ENCODE measurements at places on chromosomes 12 and 14.

DNA sequence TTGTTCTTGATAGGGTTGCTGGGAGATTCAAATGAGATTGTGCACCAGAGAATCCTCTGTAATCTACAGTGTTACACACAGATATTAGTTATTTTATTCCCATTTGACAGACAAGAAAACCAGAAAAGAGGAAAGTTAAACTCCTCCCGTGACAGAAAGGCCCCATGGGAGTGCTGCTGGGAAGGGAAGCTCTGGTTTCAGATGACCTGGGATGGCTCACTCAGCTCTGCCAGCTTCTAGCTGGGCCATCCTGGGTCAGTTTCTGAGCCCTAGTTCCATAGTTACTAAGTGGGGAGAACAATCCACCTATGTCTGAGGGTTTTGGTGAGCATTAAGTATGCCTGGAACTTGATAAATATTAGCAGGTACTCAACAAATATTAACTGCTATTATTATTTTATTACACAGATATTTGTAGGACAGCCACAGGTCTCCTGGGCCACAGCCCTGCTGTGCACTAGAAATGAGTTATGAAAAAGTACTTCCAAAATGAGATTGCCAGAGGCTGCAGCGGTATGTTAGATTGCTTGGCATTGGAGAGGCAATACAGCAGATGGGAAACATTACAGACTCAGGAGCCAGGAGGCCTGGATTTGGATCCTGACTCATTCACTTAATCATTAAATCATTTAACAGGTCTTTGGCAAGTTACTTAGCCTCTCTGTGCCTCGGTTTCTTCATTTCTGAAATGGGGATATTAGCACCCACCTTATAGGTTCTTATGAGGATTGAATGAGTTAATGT is 47.1 kb upstream of the STON2 start:
- no peak for DNase-seq

- no peak for DNase-seq
Measured at GRCh38 chr12:131598717-131599116, 112.2 kb upstream of the SFSWAP start.

DNA sequence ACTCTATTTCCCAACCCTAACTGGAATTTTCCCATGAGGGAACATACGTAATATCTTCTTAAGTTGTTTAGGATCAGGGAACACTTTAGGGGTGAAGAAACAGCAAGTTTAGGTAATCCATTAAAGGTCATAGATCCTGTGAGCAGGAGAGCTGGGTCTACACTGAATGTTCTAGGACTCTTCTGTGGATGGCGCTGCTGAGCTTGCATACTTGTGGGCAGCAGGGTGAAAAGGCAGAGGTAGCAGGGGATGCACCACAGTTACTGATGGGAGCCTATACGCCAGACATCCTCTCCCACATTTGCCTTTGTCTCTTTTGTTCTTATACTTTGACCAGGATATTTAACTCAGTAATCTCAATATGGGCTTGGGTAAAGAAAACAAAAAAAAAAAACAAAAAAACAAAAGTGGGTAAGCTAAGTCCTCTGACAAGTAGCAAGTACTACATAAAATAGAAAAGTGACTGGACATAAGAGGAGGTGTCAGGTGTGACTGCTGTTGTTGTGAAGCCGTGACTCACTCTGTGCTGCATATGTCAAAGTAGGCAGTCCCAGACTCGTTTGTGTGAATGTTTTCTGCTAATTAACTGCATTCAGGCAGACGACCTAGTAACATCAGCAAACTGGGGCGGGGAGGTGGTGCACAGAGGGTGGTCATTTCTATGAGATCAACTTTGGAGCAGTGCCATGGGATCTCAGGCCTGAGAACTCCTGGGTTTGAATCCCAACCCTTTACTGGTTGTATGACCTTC is 31.6 kb downstream of the NEUROD4 start:
- no peak for DNase-seq

DNA sequence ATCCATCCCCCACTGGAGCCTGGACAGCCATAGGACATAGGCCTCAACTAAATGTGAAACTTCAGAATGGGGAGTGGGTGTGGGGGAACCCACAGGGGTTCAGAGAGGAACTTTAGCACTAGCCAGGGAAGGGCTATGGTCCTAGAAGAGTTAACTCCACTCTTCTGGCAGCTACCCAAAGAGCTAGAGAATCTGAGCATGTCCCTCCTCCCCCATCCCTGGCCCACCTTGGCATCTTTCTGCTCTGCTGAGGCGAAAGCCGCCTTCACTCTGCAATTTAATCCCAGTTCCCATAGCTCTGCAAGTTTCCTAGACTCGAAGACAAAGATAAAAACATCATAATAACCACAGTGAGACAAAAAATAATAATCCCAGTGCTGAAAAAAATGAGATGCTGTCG is 214.7 kb upstream of the RTL1 start:
- DNase-seq = no peak

GRCh38 chr14:92058006-92058917 is 18.4 kb upstream of the TRIP11 start:
- DNase-seq = no peak

DNA sequence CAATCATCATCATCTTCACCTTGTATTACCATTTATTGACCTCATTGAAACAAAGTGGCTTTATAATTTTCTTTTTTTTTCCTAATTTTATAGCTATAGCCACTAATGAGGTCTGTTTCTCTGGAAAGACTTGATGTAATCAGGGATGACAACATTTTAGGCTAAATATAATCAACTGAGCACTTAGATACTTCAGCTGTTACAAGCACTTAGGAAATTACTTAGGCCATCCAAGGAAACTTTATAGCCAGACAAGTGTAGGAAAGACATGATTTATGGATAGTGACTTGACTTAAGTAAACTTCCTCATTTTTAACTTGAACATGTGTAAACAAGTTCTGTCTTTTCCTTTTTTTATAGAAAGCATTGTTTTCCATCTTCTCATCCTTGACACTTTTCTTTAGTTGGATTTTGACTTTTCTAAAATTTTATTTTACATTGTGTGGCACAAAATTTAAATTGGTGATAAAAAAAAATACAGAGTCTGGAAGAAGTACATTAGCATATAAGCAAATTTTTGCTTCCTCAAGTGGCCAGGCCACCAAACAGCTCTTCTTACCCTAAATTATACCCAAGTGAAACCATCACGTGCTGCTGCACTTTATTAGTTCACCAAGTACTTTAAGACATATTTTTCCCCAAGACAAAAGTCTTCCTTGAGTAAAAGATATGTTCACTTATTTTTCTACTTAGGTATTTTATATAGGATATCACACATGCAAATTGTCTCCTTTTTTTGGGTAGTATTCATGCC is 15.1 kb downstream of the CPNE8 start:
- DNase-seq = no peak

- DNase-seq = no peak
Measured at GRCh38 chr12:18651525-18651924, 86.3 kb downstream of the PLCZ1 start.

DNA sequence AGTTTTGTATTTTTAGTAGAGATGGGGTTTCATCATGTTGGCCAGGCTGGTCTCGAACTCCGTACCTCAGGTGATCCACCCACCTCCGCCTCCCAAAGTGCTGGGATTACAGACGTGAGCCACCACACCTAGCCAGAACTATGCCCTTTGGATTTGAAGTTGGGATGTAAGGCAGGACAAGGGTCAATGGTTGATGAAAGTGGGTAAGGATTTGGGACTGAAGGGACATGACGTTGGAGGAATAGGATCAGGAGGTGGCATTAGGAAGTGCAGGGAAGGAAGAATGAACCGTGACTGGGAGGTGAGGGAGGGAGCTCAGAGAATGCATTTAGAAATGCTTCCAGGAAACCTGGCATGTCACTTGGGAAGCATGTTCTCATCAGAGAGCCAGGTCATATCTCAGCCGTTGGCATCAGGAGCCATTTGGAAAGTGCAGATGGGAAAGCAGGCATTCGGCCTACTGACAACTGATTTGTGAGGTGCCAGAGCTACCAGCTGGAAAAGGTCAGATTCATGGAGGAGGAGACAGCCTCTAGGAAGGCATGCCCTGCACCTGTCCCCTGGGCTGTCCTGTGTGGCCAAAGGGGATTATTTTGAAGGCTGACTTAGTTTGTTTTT is 2.2 kb downstream of the CRADD start:
- no peak for DNase-seq

DNA sequence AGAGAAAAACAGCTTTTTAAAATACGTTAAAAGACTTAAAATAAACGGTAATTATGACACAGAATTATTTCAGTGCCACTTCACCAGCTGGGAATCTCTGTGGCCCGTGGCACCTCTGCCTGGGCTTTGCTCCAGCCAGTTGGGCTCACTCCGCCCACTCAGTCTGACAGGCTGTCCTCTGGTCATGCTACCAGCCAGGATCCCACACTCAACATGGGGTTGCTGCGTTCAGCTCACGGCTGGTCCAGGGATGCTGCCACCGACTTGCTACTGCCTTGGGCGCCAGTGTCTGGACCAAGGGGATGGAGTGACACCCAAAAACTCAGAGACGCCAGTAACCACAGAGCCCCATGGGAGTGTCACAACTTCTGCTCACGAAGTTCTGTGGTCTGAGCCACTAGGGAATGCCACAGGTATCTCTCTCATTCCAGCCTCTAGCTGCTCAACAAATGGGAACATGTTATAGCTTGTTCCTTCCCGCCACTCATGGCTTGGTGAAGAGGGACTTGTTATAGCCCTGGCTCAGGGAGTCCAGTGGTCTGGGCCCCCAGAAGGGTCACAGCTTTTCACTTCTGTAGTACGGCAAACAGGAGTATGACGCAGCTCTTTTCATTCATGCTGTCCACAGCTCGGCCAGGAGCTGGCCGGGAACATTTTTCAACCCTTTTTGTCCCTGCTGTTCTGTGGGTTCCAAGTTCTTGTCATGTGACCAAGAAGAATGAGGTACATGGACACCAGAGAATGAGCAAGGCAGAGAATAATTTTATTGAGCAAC is 23.4 kb upstream of the ATXN7L3B start:
- no peak for DNase-seq

GRCh38 chr14:102608064-102608446 is 15.6 kb downstream of the RCOR1 start:
- DNase-seq = no peak

- DNase-seq = no peak
Measured at GRCh38 chr12:6696690-6697583, 3.7 kb downstream of the PIANP start.

- DNase-seq = no peak
Measured at GRCh38 chr12:113325916-113326315, 9.0 kb downstream of the SLC8B1 start.

DNA sequence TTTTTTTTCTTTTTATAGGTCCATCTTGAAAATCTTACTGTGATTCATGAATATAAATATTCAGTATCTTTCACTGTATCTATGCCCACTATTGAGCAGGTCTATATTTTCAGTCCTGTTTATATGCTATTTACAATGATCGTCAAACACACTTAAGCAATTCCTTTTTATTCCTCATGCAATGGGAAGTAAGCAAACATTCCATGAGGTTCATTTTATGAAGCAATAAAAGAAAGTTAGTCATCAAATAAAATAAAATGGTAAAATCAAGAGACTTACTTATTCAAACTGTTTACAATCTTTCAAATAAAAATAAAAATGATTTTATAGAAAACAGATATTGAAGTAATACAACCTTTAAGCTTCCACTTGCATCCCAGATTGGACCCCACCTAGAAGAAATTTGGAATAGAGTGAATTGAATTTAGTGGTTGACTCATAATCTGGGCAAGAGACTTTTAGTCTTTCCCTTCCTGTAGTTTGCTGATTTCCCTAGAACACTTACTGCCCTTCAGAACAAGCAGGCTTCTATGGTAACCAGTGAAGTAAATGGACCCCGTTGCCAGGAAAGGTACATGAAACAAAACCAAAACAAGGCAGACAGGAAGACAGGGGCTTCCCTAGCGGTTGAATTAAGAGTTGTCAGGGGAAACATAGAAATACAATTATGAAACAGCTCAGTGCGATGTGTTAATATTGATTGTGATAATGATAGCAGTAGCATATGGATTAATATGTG is 241.0 kb upstream of the ATP2B1 start:
- peak; percentile 19 for DNase-seq

DNA sequence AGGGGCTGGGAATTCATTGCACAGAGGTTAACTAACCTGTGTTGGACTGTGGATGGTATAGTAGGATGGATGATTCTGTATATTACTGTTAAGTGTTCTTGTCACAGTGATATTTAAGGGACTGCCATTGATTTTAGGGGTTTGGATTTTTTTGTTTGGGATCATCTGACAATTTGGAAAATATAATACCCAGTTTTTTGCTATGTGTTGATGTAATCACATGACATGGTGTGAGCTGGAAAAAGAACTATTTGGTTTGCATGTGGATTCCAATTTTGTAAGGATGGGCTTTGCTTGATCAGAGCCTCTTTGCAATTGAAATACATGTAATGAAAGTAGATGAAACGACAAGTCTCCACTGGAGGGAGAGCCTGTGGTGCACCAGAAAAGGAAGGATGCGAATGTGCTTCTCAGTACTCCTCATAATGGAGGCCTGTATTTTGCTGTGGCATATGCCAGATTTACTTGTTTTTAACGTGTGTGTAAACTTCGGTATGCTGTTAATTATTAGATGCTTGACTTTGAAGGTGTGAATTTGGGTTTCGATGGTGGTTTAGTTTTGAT is 2.7 kb downstream of the DYRK2 start:
- DNase-seq = peak; percentile 29

- DNase-seq = no peak
Measured at GRCh38 chr14:23143911-23144310, 24.9 kb upstream of the CEBPE start.

DNA sequence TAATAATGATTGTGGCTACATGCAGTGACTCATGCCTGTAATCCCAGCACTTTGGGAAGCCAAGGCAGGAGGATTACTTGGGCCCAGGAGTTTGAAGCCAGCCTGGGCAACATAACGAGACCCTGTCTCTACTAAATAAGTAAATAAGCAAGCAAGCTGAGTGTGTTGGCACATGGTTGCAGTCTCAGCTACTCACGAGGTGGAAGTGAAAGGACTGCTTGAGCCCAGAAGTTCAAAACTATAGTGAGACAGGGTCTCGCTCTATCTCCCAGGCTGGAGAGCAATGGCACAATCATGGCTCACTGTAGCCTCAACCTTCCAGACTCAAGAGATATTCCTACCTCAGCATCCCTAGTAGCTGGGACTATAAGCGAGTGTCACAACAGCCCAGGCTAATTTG is 64.7 kb downstream of the RPS6KA5 start:
- no peak for DNase-seq

DNA sequence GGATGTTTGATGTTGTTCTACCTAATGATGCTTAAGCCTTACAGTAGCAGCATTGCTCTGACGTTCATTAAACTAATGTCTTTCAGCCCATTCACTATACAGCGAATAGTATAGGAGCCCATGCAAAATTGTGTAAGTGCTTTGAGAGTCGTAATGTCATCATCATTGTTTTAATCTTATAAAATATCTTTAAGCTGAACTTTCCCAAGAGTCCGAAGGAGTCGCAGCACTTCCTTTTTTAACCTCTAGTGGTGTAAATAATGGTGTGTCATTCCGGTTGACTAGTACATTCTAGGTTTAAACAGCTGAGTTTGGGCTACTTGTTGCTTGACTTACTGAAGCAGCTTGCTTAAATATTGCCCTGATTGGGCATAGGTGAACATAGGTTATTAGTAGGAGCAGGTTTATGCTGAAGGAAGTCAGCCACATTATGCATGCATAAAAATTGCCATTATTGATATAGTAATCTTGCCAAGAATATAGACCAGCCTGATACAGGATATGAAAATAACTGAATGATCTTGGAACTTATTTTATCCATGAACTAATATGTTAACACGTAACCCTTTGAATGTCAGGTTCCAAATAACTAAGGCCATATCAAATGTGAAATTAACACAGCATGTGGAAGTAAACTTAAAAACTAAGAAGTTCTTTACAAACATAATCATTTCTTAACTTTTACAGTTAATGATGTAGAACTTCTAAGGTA is 2.6 kb downstream of the WNK1 start:
- no peak for DNase-seq

GRCh38 chr14:63949696-63950095 is 96.9 kb downstream of the SYNE2 start:
- DNase-seq = no peak

GRCh38 chr14:87837296-87837695 is 155.7 kb downstream of the GALC start:
- no peak for DNase-seq

All from activated CD8-positive, alpha-beta memory T cell treated with anti-CD3 and anti-CD28 coated beads, Interleukin-2, amount 50 U/mL, for 4 hours (primary cell).